ENCODE measurements at places on chromosomes 12 and 14. TPM values are rescaled to one million over a fixed set of nuclear protein-coding genes. Genes with fewer than 3 reads are reported as not detected.

DNA sequence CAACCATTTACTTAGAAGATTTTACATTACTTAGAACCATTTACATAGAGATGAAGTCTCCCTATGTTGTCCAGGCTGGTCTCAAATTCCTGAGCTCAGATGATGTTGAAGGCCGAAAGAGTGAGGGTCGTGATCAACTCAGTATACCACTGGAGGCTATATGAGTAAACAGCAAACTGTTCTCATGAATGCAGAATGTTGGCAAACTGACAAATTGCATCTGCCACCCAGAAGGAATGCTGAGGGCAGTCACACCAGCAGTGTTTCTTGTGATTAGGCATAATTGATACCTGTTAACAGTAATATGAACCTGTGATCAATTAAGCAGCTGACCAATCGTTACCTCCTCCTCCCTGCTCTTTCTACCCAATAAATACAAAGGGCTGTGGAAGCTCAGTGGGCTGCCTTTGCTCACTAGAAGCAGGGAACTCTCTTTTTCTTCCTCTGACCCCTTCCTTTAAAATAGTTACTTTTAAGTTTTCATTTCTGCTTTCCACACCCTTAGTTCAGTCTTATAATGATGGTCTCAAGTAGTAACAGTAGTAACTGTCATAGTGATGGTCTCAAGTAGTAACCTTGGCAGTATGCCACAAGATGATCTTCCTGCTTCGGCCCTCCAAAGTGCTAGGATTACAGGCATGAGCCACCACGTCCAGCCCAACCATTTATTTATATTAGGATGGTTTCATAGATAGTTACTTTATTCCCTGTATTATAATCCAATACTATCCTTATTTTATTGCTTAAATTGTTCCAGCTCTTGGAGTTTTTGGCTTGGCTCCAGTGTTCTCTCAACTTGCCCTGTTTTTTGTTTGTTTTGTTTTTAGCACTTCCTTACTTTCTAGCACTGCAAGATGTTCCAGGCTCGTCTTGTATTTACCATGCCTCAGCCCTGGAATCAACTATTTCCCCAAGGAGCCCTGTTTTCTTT, 25.8 kb downstream of the LIMA1 start:
- DNase-seq = no peak
- H3K27ac ChIP-seq = no peak overlapping the region
- no peaks in the 10 kb centered on the region for H3K4me1 ChIP-seq
- H3K27me3 ChIP-seq = no peaks in the 10 kb centered on the region
- H3K4me3 ChIP-seq = no peak overlapping the region

- H3K27ac ChIP-seq = no peak overlapping the region
- H3K4me3 ChIP-seq = no peak overlapping the region
- H3K36me3 ChIP-seq = no peaks in the 10 kb centered on the region
Measured at GRCh38 chr14:36226164-36226563, 49.6 kb upstream of the PTCSC3 start.

KCTD10 gene
- total RNA-seq = 53.0 TPM

DNA sequence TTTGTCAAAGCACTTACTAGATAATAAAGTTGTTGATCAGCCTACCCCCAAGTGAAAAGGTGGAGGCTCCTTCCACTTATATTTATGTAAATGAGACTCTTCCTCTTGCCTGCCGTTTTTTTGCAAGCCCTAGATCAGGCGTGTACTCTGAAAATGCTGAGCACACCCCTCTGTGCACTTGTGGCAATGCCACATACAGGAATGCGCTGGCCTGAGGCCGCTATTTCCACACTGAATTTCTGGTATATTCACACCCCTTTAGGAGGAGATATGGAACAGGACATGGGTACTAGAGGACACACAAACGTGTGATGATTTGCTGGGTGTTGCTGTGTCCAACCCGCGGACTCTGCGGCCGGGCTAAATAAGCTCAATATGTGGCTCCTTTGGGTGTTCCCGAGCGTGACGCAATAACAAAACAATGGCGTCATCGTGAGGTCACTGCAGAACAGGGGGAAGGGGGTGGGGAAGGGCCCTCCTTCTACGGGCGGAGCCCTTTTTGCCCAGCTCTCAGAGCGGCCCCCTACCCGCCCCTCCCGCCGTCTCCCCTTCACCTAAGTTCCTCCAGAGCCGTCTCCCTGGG, 554 bp upstream of the TSPAN31 start:
- no peak for DNase-seq
- H3K4me3 ChIP-seq = peak overlapping the region; percentile 97
- H3K27ac ChIP-seq = peak overlapping the region; percentile 96
- H3K27me3 ChIP-seq = peaks cover 50% of the 10 kb centered on the region
- peaks cover 32% of the 10 kb centered on the region for H3K36me3 ChIP-seq

HOTAIR gene
- total RNA-seq = not detected

- H3K4me1 ChIP-seq = no peaks in the 10 kb centered on the region
- peaks cover 10% of the 10 kb centered on the region for H3K36me3 ChIP-seq
- peak overlapping the region; percentile 70 for H3K27ac ChIP-seq
- H3K27me3 ChIP-seq = no peaks in the 10 kb centered on the region
- no peak overlapping the region for H3K4me3 ChIP-seq
Measured at GRCh38 chr14:55071870-55072640, 20.6 kb downstream of the MAPK1IP1L start.

HOXC12 gene
- total RNA-seq = not detected

GRCh38 chr12:41904041-41904440, 240.6 kb downstream of the GXYLT1 start:
- H3K4me1 ChIP-seq = no peaks in the 10 kb centered on the region
- H3K36me3 ChIP-seq = no peaks in the 10 kb centered on the region
- DNase-seq = no peak
- H3K4me3 ChIP-seq = no peak overlapping the region

DNA sequence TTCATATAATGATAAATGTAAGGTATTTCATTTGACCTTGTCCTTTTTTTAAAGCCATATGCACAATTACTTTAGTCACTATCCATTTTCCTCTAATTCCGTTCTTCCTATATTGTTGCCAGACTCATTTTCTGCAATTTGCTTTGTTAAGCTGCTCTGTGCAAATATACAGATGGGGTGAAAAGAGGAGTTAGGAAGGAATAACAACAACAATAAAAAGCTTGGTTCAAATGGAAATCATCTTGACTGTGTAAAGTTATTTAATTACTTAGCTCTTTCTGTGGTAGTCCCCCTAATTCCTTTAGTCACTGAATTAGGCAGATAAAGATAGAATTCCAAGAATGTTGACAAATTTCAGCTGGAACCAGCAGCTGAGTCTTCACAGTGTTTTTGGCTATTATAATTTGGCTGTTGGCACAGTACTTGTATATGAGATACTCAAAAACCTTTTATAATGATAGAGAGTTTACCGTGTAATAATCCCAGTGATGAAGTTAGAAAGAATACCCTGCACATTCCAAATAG, 838.0 kb downstream of the RPS29 start:
- H3K27ac ChIP-seq = no peak overlapping the region
- no peaks in the 10 kb centered on the region for H3K36me3 ChIP-seq
- peak overlapping the region; percentile 23 for H3K4me3 ChIP-seq
- no peak for DNase-seq

- H3K4me1 ChIP-seq = no peaks in the 10 kb centered on the region
- DNase-seq = no peak
- H3K27me3 ChIP-seq = no peaks in the 10 kb centered on the region
- H3K4me3 ChIP-seq = no peak overlapping the region
- H3K27ac ChIP-seq = no peak overlapping the region
Measured at GRCh38 chr14:38053666-38054065, 154.0 kb upstream of the SSTR1 start.

DNA sequence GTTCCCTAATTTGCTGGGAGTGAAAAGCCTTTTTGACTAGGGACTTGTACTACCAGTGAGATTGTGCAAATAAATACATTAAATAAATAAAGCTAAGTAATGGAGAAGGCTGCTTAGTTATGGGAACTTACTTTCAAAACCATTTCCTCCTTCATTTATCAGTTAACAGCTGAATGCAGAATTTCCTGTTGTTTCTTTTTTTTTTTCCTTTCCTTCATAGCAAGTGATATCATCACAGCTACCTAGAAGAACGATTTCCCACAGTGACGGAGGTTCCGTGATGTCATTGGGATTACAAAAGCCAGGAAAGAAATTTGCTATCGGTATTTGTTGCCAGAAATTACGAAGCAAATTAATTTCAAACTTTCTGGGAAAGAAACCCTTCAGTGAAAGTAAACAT, 42.1 kb upstream of the SOCS2 start:
- no peaks in the 10 kb centered on the region for H3K36me3 ChIP-seq
- peak; percentile 9 for DNase-seq
- no peaks in the 10 kb centered on the region for H3K4me1 ChIP-seq
- H3K27ac ChIP-seq = no peak overlapping the region
- no peaks in the 10 kb centered on the region for H3K27me3 ChIP-seq

DNA sequence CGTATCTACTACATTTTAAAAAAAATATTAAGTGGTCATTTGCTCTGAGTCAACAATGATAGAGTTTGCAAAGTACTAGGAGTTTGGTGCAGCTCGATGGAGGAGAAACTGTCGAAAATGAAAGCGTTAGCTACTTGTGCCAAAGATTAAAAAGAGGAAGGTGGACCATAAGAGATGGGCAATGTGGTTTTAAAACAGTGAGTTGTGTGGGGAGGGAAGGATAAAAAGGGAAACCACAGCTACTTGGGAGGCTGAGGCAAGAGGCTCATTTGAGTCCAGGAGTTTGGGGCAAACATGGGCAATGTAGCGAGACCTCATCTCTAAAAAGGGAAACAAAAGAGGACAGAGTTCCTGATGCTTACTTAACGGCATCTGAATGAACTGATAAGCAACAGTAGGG, 18.2 kb upstream of the STRAP start:
- no peak overlapping the region for H3K27ac ChIP-seq
- H3K36me3 ChIP-seq = no peaks in the 10 kb centered on the region
- no peak for DNase-seq
- no peaks in the 10 kb centered on the region for H3K27me3 ChIP-seq
- no peaks in the 10 kb centered on the region for H3K4me1 ChIP-seq

DNA sequence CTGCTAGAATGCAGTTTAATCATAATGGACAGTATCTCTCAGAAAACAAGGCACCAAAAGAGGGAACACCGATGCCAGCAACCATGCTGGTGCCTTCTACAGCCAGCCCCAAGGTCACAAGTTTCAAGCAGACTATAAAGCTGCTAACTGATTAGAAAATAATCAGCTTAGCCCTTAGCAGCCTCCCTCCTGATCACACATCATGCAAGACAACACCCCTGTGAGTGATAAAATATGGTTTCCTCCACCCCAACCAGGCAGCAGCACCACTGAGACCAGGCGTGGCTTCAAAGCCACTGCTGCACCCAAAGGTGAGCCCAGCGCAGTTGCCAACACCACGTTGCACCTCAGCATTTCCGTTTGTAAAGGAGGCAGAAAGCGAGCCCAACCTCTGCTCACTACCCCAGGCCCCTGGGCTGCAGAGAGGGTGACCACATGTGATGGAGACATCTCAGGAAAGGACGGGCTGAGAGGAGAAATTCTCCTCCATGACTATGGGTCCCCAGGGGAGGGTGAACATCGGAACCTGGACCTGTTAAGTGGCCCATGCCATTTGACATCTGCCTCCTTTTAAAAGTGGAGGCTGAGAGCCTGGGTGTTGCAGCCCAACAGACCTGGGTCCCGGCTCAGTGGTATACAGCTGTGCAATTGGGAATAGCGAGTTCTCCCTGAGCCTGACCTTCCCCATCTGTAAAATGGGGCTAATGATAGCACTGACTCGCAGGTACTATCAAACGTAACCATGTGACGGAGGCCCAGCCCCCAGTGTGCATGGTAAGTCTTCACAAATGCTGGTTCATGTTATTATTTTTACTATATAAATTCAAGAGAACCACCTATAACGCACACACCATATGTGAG, 11.5 kb downstream of the ZFP36L1 start:
- H3K36me3 ChIP-seq = no peaks in the 10 kb centered on the region
- H3K27ac ChIP-seq = no peak overlapping the region
- peaks cover 25% of the 10 kb centered on the region for H3K4me1 ChIP-seq
- H3K4me3 ChIP-seq = no peak overlapping the region
- DNase-seq = peak; percentile 50
- no peaks in the 10 kb centered on the region for H3K27me3 ChIP-seq

DNA sequence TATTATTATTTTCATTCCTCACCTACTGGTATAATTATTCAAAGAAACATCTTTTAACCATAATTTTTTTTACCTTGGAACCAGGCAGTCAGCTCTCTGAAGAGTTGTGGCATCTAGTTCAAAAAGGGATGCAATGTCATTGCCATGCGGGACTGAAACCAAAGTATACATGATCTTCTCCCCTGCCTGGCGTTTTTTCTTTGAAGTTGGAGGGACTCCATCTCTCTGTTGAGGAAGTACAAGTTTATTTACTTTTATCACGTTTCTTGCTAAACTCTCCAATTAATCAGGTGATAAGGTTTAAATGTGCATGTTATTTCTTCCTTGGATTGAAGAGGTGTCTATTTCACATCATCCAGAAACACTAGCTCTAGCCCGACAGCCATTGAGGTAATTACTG, 146.6 kb downstream of the ITPR2 start:
- DNase-seq = no peak
- H3K27me3 ChIP-seq = no peaks in the 10 kb centered on the region

ARHGAP9 gene
- total RNA-seq = 1.6 TPM

GRCh38 chr14:92555465-92556111, 42.0 kb downstream of the RIN3 start:
- DNase-seq = no peak
- no peaks in the 10 kb centered on the region for H3K27me3 ChIP-seq
- H3K4me3 ChIP-seq = no peak overlapping the region
- no peaks in the 10 kb centered on the region for H3K4me1 ChIP-seq

CFAP54 gene
- total RNA-seq = 0.99 TPM

KRT83 gene
- total RNA-seq = not detected

CCDC92 gene
- 48.5 TPM for total RNA-seq

GRCh38 chr12:93583627-93584392, 11.3 kb downstream of the SOCS2 start:
- no peak for DNase-seq
- H3K4me1 ChIP-seq = peaks cover 6% of the 10 kb centered on the region
- peaks cover 25% of the 10 kb centered on the region for H3K36me3 ChIP-seq
- H3K4me3 ChIP-seq = peak overlapping the region; percentile 14
- H3K27ac ChIP-seq = no peak overlapping the region

ART4 gene
- not detected for total RNA-seq

CMA1 gene
- not detected for total RNA-seq

BCL2L14 gene
- total RNA-seq = 5.4 TPM

RAB21 gene
- total RNA-seq = 40.9 TPM

SLC5A8 gene
- not detected for total RNA-seq

AGAP2 gene
- 0.44 TPM for total RNA-seq

GRCh38 chr12:79183926-79184325, 319.4 kb downstream of the SYT1 start:
- no peak overlapping the region for H3K27ac ChIP-seq
- DNase-seq = no peak
- no peaks in the 10 kb centered on the region for H3K4me1 ChIP-seq

SLC39A5 gene
- 3.2 TPM for total RNA-seq
